ENCODE measurements at places on chromosomes 16 and 17.

GRCh38 chr16:6827267-6827666 lies 505.4 kb upstream of the RBFOX1 start:
- no peak for DNase-seq

DNA sequence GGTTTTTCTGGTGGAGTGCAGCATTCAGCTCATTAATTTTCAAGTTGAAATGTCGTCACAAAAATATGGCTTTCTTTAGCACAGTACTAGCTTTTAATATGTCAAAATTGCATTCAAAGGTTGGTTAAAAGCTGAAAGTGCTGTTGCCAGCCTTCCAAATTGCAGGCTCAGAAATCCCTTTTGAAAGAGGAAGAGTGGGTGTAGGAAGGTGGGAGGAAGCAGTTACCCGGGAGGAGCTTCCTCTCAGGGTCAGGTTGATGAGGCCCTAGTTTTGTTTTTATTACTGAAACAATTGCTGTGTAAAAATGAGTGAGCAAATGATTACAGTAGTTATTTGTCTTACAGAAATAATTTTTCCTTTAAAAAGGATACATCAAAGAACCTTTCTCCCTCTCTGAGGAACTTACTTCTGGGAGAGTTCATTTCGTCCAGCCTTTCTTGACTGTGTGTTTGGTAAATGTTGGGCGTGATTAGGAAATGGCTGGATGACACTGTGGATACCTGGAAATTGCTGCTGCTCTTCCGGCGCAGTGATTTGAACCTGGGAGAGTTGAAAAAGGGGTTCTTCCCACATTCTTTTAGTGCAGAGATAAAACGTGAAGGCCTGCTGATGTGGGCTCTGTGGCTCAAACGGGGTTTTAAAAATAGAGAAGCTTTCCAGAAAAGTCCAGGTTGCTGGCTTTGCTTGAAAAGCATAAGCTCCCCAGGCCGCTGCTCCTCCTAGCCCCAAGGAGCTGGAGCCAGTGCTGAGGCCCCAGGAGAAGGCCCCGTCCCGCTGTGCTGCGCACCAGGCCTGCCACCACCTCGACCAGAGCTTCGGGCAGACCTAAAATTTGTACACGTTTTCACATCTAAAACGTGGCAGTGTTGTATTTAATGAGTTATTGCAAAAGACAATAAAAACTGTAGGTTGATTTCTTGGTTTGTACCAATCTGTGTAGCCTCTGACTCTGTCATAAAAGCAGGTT lies 41.7 kb downstream of the SEC14L1 start:
- no peak for DNase-seq

DNA sequence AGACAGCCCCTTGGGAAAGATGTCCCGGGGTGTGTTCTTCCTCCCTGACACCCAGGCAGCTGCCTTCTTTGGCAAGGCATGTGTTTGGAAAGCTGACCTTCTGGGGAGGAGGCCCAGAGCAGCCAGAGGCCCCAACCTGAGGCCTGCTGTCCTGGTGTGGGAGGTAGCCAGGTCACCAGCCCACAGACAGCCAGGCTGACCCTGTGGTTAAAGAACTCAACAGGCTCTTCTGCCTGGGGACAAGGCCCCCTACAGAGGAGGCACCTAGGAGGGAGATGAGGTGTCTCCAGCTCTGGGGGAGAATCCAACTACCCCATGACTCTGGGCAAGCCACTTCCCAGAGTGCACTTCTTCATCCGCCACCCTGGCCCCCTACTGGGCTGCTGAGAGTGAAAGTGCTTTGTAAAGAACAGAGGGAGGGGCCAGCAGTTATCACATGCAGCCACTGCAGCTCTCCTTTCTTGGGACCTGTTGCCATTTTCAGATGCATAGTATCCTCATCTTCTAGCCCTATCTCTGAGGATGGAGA lies 13.1 kb upstream of the SREBF1 start:
- DNase-seq, result no peak

DNA sequence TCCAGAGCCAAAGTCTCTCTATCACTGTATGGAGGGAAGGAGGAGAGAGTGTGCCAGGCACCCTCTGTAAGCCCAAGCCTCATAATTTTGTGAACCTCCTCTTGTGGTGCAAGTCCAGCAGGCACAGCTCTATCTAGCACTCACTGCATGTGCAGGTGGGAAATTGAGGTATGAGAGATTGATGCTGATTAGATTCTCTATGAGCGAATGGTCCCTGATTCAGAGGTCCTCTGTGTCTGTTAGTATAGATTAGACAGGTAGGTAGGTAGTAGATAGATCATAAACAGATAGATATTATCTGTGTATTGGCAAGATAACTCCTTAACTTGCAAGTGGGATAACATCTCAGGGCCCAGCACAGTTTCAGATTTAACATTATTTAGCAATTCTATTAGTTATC lies 209.5 kb downstream of the CNTNAP4 start:
- no peak for DNase-seq

DNA sequence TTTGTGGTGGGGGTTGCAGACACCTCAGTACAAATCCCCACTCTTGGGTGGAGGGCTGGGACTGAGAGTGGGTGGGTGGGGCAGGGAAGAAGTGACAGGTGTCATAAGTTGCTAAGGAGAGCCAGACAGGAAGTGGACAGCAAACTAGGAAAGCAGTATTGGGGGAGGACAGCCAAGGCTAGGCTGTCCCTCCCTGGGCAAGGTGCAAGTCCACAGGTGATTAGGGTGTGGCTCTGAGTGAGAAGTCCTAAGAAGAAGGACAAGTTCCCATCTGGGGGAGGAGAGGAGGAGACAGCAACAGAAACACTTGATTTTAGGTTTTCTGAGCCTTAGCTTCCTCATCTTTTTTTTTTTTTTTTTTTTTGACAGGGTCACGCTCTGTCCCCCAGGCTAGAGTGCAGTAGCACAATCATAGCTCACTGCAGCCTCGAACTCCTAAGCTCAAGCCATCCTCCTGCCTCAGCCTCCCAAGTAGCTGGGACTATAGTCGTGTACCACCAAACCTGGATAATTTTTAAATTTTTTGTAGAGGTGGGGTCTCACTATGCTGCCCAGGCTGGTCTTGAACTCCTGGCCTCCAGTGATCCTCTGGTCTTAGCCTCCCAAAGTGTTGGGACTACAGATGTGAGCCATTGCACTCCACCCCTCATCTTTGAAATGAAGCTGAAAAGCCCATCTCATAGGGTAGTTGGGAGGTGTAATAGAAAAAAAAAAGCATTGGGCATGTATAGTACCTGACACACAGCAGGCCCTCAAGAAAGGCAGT lies 2.5 kb downstream of the MAPK3 start:
- no peak for DNase-seq
